ENCODE measurements at places on chromosomes 6 and 20. TPM values are rescaled to one million over a fixed set of nuclear protein-coding genes. Genes with fewer than 3 reads are reported as not detected.

GRCh38 chr6:52495922-52496321, 75.8 kb downstream of the EFHC1 start:
- no peaks in the 10 kb centered on the region for H3K27me3 ChIP-seq
- H3K27ac ChIP-seq: no peak overlapping the region
- H3K4me3 ChIP-seq: no peak overlapping the region
- peaks cover 2% of the 10 kb centered on the region for H3K36me3 ChIP-seq
- no peak for DNase-seq

DNA sequence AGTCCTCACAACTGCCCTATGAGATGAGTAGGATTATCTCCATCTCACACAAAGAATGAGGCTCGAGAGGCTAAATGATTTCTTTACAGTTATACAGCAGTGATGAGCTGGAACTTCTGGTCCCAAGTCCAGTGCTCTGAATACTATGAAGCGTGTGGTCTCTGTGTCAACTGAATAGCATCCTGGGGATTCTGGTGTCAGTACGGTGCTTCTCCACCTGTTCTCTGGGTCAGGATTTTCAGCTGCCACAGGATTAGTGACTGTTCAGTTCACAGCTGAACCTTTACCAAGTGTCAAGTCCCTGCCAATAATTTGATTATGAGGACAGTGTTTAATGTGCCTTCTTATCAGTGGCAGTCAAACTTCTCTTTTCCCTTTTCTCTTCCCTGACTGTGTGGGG, 5.2 kb upstream of the MAFB start:
- H3K27me3 ChIP-seq: peaks cover 31% of the 10 kb centered on the region
- H3K4me3 ChIP-seq: no peak overlapping the region
- H3K36me3 ChIP-seq: no peaks in the 10 kb centered on the region
- H3K27ac ChIP-seq: no peak overlapping the region

DNA sequence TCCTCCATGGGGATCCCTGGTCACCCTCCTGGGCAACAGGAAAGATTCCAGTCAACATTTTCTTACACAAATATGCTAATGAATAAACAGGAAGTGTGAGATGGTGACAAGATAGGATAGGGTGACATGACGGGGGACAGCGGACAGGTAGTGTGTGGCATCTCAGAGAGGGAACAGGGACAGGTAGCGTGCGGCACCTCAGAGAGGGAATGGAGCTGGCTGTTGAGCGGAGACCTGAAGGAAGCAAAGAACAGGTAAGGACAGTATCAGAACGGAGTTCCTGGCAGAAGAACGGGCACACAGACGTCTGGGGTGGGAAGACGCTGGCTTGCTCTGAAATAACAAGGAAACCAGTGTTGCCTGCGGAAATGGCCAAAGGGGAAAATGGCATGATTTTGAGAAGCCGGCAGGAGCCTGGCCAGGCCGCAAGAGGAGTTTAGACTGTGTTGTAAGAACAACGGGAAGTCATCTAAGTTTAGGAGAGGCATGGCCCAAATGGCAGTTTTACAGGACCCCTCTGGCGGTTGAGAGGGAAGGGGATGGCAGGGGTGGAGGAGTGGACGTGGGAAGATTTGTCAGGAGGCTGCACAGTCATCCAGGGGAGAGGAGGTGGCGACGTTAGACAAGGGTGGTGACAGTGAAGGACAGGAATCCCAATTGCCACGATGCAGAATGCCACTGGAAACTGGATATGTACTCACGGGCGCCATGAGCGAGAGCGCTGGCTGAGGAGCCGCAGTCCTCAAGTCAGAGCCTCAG, 111.6 kb downstream of the JPH2 start:
- H3K4me1 ChIP-seq: no peaks in the 10 kb centered on the region
- H3K27me3 ChIP-seq: peaks cover 20% of the 10 kb centered on the region
- H3K27ac ChIP-seq: no peak overlapping the region
- no peaks in the 10 kb centered on the region for H3K36me3 ChIP-seq
- H3K4me3 ChIP-seq: no peak overlapping the region
- DNase-seq: no peak

GRCh38 chr6:114989279-114989964, 646.6 kb upstream of the HS3ST5 start:
- H3K36me3 ChIP-seq: no peaks in the 10 kb centered on the region
- no peaks in the 10 kb centered on the region for H3K4me1 ChIP-seq
- DNase-seq: no peak
- no peak overlapping the region for H3K4me3 ChIP-seq
- H3K27ac ChIP-seq: no peak overlapping the region

Gene CFAP61
- polyA plus RNA-seq: 0.15 TPM

Gene DUSP15
- polyA plus RNA-seq: not detected

Gene PSMB9
- 29.0 TPM for polyA plus RNA-seq

Gene SPATA25
- not detected for polyA plus RNA-seq

Gene TRIM10
- polyA plus RNA-seq: not detected

Gene RBCK1
- 136 TPM for polyA plus RNA-seq

Gene SMIM8
- polyA plus RNA-seq: 2.1 TPM

Gene LTV1
- polyA plus RNA-seq: 25.5 TPM
